ENCODE measurements at places on chromosomes 13 and 19.

DNA sequence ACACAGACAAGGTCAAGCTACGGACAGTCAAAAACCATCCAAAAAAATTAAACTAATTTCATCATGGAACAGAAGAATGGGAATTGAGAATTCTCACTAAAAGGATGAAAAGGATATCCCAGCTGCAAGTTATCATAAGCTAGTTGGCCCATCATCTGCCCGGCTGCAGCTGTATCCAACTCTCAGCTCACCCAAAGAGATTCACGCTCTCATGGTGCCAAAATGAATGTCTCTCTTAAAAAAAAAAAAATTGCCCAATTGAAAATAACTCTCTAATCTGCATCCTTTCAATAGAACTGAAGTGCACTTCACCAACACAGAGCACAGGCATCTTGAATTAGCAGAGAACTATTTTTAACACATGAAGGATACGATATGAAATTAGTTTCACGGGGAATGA lies 20.0 kb downstream of the ENOX1 start:
- no peak for DNase-seq

- DNase-seq, result no peak
These were observed 95.2 kb upstream of the CLDN10 start for GRCh38 chr13:95457294-95457693.

- DNase-seq, result no peak
These were observed 41.0 kb upstream of the PEPD start for GRCh38 chr19:33562636-33563035.

DNA sequence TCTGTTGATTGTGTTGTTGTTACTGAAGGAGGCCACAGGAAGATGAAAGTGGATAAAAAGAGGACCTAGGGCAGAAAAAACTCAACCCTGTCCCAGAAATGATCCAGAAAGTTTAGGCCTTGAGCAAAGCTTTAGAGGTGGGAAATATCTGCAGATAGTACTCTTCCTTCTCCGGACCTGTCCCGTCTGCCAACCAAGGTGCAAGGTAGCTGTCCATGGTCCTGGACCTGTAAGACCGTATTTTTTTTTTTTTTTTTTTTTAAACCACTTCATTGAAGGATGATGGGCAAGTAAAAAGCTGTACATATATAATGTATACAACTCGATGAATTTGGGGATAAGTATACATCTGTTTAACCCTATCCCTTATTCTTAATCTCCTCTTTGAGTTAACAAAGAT lies 225.9 kb downstream of the OLFM4 start:
- no peak for DNase-seq

- no peak for DNase-seq
These were observed 1.7 kb downstream of the CLC start for GRCh38 chr19:39736088-39736487.

DNA sequence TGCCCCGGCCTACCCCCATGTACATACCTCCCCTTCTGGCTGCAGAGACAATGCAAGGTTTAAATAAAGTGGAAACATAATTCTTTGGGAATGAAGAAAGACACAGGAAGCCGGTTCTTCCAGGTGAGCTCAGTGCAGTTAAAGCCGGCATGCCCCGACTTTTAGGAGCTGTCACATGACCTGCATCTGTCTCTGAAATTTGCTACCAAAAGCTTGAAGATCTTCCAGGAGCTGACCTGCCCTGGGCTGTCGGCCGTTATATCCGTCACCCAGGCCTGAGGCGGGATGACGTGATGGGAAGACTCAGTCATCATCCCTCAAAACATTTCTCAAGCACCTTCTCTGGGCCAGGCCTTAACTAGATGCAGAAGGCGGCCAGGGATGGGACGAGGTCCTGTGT lies 10.3 kb downstream of the RAB8A start:
- DNase-seq, result no peak

DNA sequence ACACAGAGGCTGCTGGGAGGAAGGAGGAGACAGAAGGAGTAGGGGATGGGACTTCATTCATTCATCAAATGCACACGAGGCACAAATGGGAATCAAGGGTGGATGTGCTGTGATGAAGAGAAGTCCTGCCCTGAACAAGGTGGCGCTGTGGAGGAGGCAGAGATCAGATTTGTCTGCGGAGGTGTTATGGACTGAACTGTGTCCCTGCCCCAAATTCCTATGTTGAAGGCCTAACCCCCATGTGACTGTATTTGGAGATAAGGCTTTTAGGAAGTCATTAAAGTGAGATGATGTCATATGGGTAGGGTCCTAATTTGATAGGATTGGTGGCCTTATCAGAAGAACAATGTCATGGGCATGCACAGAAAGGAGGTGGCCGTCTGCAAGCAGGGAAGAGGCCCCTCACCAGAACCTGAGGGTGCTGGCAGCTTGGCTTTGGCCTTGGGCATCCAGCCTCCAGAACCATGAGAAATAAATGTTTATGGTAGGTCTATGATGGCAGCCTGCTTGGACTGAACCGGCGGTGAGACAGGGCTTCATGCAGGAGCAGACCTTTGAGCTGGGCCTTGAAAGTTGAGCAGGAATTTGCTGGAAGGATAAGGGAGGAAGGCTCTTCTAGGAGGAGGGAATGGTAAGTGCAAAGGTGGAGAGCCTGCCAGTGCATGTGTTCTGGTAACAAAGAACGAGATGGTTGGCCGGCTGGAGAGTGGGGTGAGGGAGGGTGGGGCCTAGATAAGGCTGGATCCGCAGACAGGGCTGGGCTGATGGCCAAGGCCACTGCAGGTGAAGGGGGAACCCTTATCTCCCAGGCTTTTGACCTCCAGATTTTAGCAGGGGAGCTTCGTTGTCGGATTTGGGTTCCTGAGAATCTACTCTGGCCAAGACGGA lies 2.7 kb upstream of the CEBPA start:
- DNase-seq, result no peak

- peak; percentile 45 for DNase-seq
These were observed 46.4 kb downstream of the CELF5 start for GRCh38 chr19:3270902-3271301.

DNA sequence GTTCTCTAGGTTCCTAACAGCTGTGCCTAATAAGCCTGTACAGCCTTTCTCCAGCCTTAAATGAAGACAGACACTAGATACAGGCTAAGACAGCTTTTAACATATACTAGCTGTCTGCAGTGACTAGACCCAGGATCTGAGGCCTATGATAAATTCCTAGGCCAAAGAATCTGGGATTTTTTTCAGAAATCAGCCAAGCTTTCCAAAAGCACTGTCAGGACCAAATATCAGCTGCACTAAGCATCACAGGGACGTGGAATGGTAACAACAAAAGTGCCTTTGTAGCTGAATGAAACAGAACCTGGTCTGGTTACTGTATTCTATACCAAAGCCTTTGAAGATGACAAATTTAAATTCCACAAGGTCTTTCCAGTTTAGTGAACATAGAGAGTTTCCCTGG lies 77.9 kb upstream of the DOCK9 start:
- DNase-seq, result no peak

DNA sequence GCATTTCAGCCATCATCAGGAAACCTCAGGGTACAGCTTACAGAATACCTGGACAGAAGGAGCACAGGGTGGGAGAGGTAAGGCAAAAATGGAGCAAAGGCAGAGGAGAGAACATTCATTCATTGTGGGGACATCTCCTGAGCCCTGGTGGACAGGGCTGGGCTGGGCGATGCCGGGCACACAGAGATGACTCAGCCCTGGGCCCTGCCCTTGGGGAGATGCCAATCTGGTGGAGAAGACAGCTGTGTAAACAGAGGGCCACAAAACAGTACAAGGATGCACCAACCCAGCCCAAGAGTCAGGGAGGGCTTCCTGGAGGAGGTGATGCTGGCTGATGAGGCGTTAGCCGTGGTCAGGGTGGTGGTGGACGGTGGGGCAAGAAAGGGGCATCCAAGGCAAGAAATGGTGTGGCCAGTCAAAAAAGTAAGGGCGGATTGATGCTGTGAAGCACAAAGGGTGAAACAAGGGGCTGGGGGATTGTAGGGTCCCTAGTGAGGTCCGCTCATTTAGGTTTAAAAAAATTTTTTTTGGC lies 3.6 kb upstream of the HAS1 start:
- no peak for DNase-seq

GRCh38 chr19:17097593-17098126 lies 22.1 kb downstream of the MYO9B start:
- DNase-seq, result no peak

- DNase-seq, result no peak
These were observed 597.2 kb downstream of the DIAPH3 start for GRCh38 chr13:59566561-59566960.

DNA sequence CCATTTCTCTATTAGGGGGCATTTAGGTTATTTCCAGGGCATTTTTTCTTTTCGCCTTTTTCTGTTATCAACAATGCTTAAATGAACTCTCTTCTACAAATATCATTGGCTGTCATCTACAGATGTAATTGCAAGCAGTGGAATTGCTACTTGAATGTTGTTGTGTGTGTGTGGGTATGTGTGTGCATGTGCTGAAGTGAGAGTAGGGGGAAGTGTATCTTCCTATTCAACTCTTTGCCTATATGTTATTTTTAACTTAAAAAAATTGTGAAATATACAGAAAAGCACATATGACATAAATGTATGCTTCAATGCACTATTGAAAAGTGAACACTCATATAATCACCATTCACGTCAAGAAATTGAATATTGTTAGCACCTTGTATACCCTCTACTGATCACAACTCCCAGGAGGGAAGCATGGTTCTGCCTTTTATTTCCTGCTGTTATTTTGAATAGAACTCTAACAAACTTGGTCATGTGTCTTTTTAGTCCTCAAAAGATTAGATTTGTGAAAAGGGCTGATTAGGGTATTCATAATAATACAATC lies 24.7 kb downstream of the WDFY2 start:
- DNase-seq, result no peak

DNA sequence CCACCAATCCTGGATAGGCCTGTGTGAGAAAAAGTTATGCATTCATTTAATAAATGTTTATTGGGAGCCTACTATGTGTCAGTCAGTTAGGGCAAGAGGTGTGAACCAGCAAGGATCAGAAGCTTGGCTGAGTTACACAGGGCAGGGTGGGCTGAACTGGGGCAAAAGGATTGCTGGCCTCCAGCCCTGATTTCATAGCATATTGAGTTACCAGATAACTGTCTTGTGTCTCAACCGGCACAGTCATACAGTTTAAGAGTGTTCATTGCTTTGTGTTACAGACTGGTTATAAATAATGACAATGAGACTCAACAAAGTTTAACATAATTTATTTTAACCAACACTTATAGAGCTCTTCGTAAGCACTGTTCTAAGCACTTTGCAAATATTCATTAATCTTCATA lies 253.8 kb downstream of the DLEU7 start:
- no peak for DNase-seq

- no peak for DNase-seq
These were observed 98.2 kb downstream of the OLFM4 start for GRCh38 chr13:53126841-53127245.
